ENCODE measurements at places on chromosomes 4 and X.

- no peak for DNase-seq
Observed at GRCh38 chr4:56752985-56753384, 68.5 kb downstream of the SPINK2 start.

GRCh38 chr4:144782345-144782744 lies 136.4 kb downstream of the HHIP start:
- no peak for DNase-seq

DNA sequence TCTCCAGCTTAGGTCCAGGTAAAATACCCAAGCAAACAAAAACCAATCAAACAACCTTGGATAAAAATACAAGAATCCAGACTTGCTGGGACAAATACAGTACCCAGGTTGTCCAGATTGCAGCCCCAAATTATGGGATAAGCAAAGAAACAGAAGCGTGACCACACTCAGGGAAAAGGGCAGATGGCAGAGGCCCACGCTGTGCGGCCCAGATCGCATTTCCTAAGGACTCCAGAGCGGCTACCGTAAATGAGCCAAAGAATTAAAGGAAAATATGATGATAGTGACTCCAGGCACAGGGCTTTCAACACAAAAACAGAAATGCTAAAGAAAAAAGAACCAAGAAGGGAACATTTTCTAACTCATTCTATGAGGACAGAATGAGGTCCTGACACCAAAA lies 50.3 kb downstream of the FGFRL1 start:
- no peak for DNase-seq

DNA sequence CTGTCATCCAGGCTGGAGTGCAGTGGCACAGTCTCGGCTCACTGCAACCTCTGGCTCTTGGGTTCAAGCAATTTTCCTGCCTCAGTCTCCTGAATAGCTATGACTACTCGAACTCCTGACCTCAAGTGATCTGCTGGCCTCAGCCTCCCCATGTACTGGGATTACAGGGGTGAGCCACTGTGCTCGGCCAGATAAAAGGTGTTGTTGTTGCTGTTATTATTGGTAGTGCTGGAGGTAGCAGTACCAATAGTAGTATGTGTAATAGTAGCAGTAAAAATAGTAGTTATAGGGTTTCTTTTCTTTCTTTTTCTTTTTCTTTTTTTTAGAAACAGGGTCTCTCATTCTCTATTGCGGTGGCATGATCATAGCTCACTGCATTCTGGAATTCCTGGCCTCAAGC lies 592.1 kb downstream of the ARAP2 start:
- no peak for DNase-seq

Data from A673 (cell line).